Fibroblast of lung (primary cell): ENCODE measurements at places on chromosomes 13 and 19. TPM values are rescaled to one million over a fixed set of nuclear protein-coding genes. Genes with fewer than 3 reads are reported as not detected.

The FAM83E gene
- 0.50 and 1.0 TPM in 2 replicates for total RNA-seq

The SERTAD1 gene
- total RNA-seq, result 19.2 and 27.2 TPM in 2 replicates

The CEACAM19 gene
- total RNA-seq, result 3.1 and 7.8 TPM in 2 replicates

The APOC1 gene
- 2.3 and 8.0 TPM in 2 replicates for total RNA-seq

The CCDC194 gene
- not detected in 2 replicates for total RNA-seq

The EBI3 gene
- not detected in 2 replicates for total RNA-seq

The C13orf46 gene
- 0.26 and 0.50 TPM in 2 replicates for total RNA-seq

The ZFP28 gene
- 8.0 and 14.9 TPM in 2 replicates for total RNA-seq

The CALR3 gene
- total RNA-seq, result not detected in 2 replicates

The CD70 gene
- total RNA-seq, result not detected in 2 replicates
